ENCODE measurements at places on chromosomes 3 and 15.

DNA sequence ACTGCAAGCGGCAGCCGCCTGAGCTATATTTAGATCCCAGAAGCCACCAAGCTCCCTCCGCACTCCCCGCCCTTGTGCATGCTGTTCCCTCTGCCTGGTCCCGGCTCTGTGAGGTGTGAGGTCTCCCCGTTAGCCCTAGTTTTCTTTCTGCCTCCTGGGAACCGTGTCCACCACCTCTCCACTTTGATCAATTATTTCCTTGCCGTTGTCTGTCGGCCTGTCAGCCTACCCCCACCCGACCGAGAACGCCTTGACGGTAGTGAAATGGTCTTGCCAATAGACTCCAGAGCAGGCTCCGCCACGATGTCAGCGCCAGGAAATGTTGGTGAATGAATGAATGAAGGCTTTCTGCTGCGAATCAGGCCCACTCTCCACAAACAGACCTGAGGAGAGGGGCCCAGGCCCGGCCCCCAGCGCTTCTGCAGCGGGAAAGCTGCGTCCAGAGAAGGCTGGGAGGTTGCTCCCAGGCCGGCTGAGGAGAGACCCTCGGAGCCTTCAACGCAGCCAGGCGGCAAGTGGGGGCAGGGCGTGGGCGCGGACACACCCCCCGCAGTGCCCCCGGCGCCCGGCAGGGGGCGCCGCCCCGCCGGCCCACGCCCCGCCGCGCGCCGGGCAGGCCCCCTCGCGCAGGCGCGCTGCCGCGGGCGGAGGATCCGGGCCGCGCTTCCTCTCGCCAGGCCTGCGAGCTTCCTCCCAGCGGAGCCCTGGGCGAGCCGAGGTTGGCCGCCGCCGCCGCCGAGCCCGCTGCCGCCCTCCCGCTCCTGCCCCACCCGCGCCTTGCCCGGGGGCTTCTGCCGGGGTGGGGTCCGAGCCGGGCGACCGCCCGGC lies at the start of gene CSK:
Gene CSK (plus strand): TSS at position 650 of the 828 bp plus-strand sequence. CDS start 16,218 bp downstream, outside the sequence.
- peak; percentile 23 for DNase-seq

- no peak for DNase-seq
These were observed 70.8 kb downstream of the TMCC1 start for GRCh38 chr3:129822679-129823078.

- DNase-seq = no peak
These were observed 34.7 kb downstream of the AADACL2 start for GRCh38 chr3:151768393-151768930.

- DNase-seq = no peak
These were observed 24.3 kb downstream of the APBA2 start for GRCh38 chr15:28909958-28910500.

DNA sequence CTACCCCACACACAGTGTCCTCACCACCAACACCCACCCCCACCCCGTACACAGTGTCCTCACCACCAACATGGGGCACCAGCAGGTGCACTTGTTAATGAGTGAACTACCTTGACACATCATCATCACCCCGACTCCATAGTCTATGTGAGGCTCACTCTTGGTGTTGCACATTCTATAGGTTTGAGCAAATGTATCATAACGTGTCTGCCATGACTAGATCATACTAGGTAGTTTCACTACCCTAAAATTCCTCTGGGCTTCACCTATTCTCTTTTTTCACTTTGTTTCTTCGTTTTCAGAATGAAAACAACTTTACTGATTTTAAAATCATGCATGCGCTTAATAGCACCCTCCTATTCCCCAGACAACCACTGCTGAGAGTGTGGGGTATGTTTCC lies 102.6 kb upstream of the SLC6A6 start:
- no peak for DNase-seq

DNA sequence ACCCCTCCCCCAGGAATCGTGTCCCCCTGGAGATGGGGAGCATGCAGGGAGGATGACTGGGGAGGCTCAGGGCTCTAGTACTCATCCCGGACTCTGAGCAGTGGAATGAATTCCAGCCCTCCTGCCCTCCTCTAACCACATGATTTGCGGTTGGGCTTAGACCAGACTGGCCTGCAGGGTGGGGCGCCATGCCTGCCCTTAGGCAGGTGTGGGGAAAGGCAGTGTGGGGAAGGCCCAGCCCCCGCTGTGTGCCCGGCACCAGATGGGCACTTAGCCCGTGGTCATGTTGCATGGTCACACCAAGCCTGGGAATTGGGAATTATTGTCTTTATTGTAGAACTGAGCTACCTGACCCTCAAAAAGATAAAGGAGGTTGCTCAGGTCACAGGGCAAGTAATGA lies 283.8 kb downstream of the TLE3 start:
- no peak for DNase-seq

All from RCC 7860 (cell line).